ENCODE measurements at places on chromosomes 12 and 14. TPM values are rescaled to one million over a fixed set of nuclear protein-coding genes. Genes with fewer than 3 reads are reported as not detected.

GRCh38 chr12:108955225-108955835 lies 65.5 kb downstream of the SVOP start:
- no peak overlapping the region for H3K27ac ChIP-seq
- H3K36me3 ChIP-seq = no peaks in the 10 kb centered on the region
- H3K4me3 ChIP-seq = no peak overlapping the region
- no peak for DNase-seq
- H3K27me3 ChIP-seq = peaks cover 7% of the 10 kb centered on the region

DNA sequence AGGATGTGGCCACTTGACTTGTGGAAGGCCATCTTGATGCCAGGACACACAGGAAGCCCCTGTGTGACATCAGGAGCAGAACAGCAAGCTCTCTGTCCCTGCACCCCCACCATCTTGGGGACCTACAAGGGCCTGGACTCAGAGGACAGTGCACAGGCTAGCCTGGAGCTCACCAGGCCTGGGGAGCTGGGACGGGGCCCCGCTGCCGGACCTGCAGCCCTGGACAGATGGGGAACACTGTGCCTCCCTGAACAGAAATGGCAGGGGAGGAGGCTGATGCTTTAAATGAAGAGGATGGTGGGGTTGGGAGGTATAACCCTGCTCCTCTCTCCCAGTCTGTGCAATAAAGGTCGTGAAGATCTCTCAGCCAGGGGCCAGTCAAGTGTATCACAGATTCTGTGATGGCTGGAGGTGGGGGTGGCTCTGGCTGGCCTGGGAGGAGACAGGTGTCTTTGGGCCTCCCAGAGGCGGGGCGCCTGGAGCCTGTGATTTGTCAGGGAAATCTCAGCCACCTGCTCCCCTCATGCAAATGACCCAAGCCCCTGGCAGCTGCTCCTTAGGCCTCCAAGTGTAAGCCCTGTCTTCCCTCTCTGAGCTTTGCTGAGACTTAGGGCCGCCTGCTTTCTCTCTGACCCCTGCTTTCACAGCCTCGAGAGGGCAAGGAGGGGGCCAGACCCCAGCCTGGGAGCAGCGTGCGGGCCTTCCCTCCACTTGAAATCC lies 1.1 kb upstream of the GNB3 start:
- H3K4me3 ChIP-seq = no peak overlapping the region
- H3K36me3 ChIP-seq = no peaks in the 10 kb centered on the region
- H3K4me1 ChIP-seq = peaks cover 9% of the 10 kb centered on the region
- no peak for DNase-seq

DNA sequence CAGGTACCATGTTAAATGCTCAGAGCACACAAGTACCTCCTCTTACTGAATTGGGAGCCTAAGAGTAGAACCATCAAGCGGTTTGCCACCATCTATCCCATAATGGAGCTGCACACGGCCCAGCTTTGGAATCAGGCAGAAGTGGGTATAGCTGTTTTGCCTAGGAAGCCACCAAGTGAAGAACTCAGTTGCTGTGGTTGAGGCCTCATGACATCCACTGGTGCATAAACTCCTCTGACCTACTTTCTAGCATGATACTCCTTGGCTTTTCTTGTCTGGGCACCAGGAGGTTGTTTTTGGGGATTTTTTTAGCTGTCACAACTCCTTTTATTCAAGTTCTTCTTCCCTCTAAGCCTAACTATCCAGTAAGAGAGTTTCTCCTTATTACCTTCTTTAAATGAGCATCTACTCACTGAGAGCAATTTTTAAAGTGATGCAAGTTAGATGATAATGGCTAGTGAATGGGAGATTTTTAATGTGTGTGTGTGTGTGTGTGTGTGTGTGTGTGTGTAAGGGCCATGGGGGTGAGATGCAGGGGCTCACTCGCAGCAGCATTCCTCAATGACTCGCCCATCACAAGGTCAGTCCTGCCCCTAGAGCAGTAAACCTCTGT lies 20.9 kb upstream of the KRAS start:
- peaks cover 10% of the 10 kb centered on the region for H3K4me1 ChIP-seq
- no peak overlapping the region for H3K4me3 ChIP-seq

DNA sequence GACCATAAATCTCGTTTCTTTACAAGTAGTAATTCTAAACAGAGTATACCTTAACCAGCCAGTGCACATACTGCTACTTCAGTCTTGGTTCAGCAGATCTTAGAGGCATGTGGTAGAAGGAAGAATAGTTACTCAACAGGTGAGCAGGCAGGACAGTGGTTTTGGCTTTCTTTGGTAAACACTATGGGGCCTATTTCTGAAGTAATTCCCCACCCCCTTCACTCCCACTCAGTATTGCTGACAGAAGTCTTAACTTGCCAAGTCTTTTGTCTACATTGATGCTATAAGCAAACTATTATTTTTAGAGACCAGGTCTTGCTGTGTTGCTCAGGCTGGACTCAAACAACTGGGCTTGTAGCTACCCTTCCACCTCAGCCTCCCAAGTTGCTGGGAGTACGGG lies 68.5 kb downstream of the FBXO34 start:
- H3K4me3 ChIP-seq = peak overlapping the region; percentile 48
- peaks cover 7% of the 10 kb centered on the region for H3K36me3 ChIP-seq
- H3K27ac ChIP-seq = peak overlapping the region; percentile 16
- peaks cover 85% of the 10 kb centered on the region for H3K4me1 ChIP-seq

GRCh38 chr14:24274101-24274543 lies 2.7 kb upstream of the RABGGTA start:
- DNase-seq = peak; percentile 45
- H3K36me3 ChIP-seq = peaks cover 6% of the 10 kb centered on the region
- H3K27me3 ChIP-seq = no peaks in the 10 kb centered on the region
- peak overlapping the region; percentile 82 for H3K27ac ChIP-seq
- H3K4me1 ChIP-seq = peaks cover 61% of the 10 kb centered on the region

DNA sequence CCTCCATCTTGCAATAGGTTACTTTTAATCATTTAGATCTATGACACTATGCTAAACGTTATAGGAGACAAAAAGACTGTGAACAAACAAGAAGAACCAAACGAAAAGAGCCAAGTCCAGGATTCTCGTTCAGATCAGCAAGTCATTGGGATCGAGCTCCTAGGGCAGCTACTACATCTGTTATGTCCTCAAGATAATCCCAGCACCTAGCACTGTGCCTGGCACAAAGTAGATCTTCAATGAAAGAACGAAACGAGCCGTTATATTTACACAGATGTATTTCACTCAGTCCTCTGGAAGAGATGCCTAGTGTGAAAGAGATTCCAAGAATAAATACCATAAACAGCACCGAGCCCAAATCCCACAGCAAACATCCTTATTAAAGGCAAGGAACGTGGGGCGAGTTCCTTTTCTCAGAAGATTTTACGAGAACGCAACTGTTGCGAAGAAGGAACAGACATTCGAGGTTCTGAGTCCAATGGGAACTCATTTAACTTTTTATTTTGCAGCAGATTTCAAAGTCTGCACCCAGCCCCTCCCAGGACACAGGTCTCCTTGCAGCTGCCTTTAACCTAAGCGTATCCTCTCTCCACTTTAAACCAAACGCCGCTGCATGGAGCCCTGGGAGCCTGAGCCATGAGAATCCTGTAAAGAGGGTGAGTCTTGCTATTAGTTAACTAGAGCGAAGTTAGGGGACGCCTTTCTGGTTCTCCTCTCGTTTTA lies 544 bp upstream of the TDP1 start:
- H3K4me3 ChIP-seq = peak overlapping the region; percentile 95
- no peaks in the 10 kb centered on the region for H3K27me3 ChIP-seq
- peaks cover 29% of the 10 kb centered on the region for H3K36me3 ChIP-seq
- peak overlapping the region; percentile 93 for H3K27ac ChIP-seq
- no peak for DNase-seq

DNA sequence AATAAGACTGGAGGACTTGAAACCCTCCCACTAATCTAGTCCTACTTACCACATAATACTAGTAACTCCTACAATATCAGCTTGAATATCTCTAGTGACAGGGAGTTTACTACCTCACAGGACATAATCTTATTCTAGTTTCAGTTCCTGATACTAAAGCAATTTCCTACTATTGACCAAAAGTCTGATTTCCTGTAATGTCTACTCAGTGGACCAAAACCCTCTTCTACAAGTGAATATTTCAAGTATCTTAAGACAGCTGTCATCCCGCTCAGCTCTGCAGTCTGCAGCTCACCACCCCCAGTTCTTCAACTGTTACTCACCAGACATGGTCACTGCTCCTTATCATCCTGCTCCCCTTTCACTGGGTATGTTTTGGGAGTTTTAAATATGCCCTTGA lies 70.8 kb upstream of the TMCC3 start:
- no peak overlapping the region for H3K4me3 ChIP-seq
- H3K27ac ChIP-seq = no peak overlapping the region
- H3K27me3 ChIP-seq = peaks cover 11% of the 10 kb centered on the region
- H3K36me3 ChIP-seq = no peaks in the 10 kb centered on the region

GRCh38 chr12:89824822-89825221 lies 116.2 kb upstream of the ATP2B1 start:
- H3K27me3 ChIP-seq = no peaks in the 10 kb centered on the region
- no peaks in the 10 kb centered on the region for H3K36me3 ChIP-seq
- H3K27ac ChIP-seq = no peak overlapping the region
- H3K4me1 ChIP-seq = no peaks in the 10 kb centered on the region
- no peak for DNase-seq
- no peak overlapping the region for H3K4me3 ChIP-seq

- H3K4me1 ChIP-seq = no peaks in the 10 kb centered on the region
- no peak overlapping the region for H3K27ac ChIP-seq
- no peak for DNase-seq
- H3K27me3 ChIP-seq = peaks cover 44% of the 10 kb centered on the region
- no peak overlapping the region for H3K4me3 ChIP-seq
Observed at GRCh38 chr14:104843442-104844305, 21.4 kb upstream of the CEP170B start.

- no peak overlapping the region for H3K27ac ChIP-seq
- H3K36me3 ChIP-seq = no peaks in the 10 kb centered on the region
- no peak overlapping the region for H3K4me3 ChIP-seq
- H3K4me1 ChIP-seq = no peaks in the 10 kb centered on the region
Observed at GRCh38 chr12:70920891-70921290, 353 bp upstream of the PTPRR start.

- no peaks in the 10 kb centered on the region for H3K27me3 ChIP-seq
- no peaks in the 10 kb centered on the region for H3K36me3 ChIP-seq
- H3K4me3 ChIP-seq = no peak overlapping the region
Observed at GRCh38 chr12:115227137-115227615, 543.2 kb upstream of the TBX3 start.

- no peak for DNase-seq
- H3K27me3 ChIP-seq = no peaks in the 10 kb centered on the region
- H3K4me3 ChIP-seq = no peak overlapping the region
- no peaks in the 10 kb centered on the region for H3K4me1 ChIP-seq
- no peak overlapping the region for H3K27ac ChIP-seq
Observed at GRCh38 chr12:18283831-18284230, 22.5 kb downstream of the PIK3C2G start.

- no peaks in the 10 kb centered on the region for H3K36me3 ChIP-seq
- no peak overlapping the region for H3K27ac ChIP-seq
- no peaks in the 10 kb centered on the region for H3K27me3 ChIP-seq
Observed at GRCh38 chr12:126295652-126296051, 1230.4 kb downstream of the AACS start.

GRCh38 chr14:56297449-56297848 lies 179.2 kb downstream of the PELI2 start:
- H3K27me3 ChIP-seq = peaks cover 3% of the 10 kb centered on the region
- H3K27ac ChIP-seq = no peak overlapping the region
- H3K4me3 ChIP-seq = no peak overlapping the region
- H3K4me1 ChIP-seq = no peaks in the 10 kb centered on the region
- no peak for DNase-seq

DNA sequence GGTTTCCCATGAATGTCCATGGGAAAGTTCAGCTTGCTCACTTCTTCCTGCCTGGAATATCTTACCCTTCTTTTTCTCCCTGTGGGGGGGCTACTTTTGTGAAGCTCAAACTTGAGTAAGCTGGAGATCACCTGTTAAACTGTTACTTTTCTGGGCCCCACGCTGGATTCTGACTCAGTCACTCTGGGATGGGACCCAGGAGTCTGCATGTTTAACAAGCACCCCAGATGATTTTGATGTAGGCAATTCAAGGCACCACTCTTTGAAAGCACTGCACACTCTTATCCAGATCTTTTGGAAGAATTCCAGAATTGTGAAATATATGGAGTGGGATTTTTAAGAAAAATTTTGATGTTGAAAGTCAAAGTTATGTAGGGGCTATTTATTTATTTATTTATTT lies 46.3 kb upstream of the IGF1 start:
- DNase-seq = no peak
- no peak overlapping the region for H3K4me3 ChIP-seq
- no peak overlapping the region for H3K27ac ChIP-seq
- no peaks in the 10 kb centered on the region for H3K4me1 ChIP-seq
- H3K36me3 ChIP-seq = no peaks in the 10 kb centered on the region

The KCNH5 gene
- not detected for total RNA-seq

The TAS2R14 gene
- 2.9 TPM for total RNA-seq

The AMDHD1 gene
- total RNA-seq = 0.21 TPM

The TSHR gene
- 0.47 TPM for total RNA-seq

The TPH2 gene
- not detected for total RNA-seq
